Tongue (tissue), 3 donors: ENCODE measurements at places on chromosomes 5 and 9.

DNA sequence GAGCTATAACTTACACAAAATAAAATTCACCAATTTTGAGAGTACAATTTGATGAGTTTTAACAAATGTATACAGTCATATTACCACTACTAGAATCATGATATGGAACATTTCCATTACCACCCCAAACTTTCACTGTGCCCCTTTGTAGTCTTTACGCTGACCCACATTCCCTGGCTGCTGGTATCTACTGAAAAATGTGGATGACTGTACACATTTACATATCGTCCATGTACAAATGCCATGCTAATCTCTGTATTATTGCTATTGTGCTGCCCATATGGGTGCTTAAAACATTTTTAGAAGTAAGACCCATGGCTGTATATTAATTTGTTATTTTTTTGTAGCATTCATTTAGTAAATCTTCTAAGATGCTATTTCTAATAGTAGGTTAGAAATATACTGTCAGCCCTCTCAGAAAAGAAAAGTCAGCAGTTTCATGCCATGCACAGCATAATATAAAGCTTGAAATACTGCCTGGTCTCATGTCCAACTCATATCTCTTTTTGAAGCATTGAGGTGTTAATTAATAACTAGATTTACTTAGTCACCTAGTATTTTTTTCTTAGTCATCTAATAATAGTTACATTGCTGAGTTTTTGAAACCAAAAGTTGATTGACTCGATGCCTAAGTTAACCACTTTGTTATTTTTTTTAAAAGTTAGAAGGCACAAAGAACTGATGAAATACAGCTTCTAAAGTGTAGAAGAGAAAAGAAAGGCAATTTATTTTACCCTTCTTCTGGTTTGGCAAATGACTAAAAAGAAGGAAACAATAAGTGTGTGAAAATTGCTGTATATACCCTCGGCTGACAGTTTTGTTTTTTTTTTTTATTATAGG lies 188.3 kb upstream of the MEF2C start:
- no peak for DNase-seq

GRCh38 chr5:125258615-125259014 lies 512.2 kb upstream of the ZNF608 start:
- no peak for DNase-seq

DNA sequence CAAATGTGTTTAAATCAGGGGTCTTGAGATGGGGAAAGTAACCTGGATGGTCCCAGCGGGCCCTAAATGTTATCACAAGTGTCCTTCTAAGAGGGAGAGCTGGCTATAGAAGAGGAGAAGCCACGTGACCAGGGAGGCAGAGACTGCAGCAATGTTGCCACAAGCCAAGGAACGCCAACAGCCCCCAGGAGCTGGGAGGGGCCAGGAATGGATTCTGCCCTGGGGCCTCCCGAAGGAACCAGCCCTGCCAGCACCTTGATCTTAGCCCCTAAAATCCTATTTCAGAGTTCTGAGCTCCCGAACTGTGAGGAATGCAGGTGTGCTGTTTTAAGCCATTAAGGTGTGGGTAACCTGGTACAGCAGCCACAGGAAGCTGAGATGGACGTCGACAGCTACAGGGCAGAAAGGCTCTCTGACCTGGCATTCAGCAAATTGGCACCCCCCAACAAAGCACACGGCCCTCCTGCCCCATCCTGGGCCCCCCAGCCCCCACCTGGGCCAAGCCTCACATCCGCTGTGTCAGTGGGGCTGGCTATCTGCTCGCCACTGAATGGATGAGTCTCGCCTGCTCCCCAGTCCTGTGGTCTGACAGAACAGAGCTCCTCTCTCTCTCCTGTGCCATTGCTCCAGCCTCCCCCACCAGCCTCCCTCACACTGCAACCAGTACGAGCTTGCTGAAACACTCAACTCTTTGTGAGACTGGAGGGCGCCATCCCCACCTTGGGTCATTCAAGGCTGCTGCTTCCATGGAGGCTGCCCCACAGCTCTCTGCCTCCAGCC lies 78.8 kb downstream of the ADAMTS2 start:
- no peak for DNase-seq

- DNase-seq = no peak
These were observed 15.8 kb downstream of the ERCC8 start for GRCh38 chr5:60929024-60929423.

- DNase-seq = no peak
These were observed 117.0 kb upstream of the ANKRD55 start for GRCh38 chr5:56350011-56350596.

DNA sequence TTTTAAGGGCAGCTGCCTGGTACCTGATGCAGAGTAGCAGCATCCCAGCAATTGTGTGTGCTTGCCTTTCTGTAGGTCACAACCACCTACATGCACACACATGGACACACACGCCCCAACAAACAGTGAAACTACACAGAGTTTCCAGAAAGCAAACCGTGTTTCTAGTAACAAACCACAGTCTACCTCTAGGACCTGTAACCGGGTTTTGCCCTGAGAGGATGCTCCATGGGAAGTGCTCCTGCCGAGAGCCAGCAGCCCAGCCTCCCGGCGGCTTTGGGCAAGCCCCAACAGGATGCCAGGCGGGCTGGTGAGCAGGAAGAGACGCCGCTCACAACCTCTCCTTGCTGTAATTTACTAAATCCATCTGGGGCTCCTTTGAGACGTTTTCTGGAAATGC lies 4.1 kb upstream of the TCF7 start:
- DNase-seq = no peak

DNA sequence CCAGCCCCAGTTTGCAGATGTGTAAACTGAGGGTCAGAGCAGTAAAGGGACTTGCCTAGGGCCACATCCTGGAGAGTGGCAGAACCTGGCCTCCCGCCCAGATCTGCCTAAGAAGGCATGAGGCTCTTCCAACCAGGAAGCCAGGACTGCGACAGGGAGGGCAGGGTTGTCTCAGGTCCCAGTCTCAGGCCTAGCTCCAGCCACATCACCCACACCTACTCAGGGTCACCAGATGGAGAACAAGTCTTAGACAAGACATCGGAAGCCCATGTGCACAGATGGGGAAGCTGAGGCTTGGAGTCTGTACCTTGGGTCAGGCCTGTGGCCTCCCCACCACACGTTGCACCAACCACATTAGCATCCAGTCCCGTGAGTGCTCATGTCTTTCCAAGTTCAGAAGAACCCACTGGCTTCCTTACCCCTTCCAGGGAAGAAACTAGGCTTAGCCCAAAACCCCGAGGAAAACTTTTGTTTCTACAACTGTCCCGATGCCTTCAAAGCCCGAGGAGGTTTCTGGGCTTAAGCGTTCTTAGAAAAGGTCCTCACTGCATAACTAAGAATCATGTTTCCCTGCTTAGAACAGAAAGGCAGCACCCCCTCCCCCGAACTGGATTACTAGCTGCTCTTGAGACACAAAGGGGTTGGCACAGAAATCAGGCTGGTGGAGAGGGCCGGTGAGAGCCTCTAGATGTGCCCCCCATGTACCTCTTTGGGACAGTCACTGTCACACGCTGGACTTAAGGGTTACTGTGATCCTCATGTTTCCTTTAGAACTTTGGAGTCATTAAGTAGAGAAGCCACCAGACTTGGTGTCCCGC lies 2.2 kb downstream of the FAM78A start:
- no peak for DNase-seq

- no peak for DNase-seq
These were observed 52.9 kb upstream of the SLC28A3 start for GRCh38 chr9:84393266-84393950.

GRCh38 chr9:18297056-18297841 lies 176.7 kb upstream of the ADAMTSL1 start:
- DNase-seq = peak; percentile 9

DNA sequence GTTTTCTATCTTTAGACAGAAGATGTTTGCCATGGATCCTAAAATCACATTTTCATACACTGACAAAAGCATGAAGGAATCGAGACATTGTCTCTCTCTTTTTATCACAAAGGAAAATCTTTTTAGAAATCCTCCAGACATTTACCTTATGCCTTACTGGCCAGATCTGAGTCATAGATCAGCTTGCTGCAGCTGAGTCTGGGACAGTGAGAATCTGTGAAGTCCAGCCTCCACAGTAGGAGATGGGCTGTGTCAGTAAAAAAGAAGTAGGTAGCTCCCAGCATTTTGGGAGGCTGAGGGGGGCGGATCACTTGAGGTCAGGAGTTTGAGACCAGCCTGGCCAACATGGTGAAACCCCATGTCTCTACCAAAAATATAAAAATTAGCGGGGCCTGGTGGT lies 333.4 kb upstream of the ZNF462 start:
- DNase-seq = no peak

GRCh38 chr5:73672132-73672531 lies 46.1 kb downstream of the ARHGEF28 start:
- DNase-seq = no peak

DNA sequence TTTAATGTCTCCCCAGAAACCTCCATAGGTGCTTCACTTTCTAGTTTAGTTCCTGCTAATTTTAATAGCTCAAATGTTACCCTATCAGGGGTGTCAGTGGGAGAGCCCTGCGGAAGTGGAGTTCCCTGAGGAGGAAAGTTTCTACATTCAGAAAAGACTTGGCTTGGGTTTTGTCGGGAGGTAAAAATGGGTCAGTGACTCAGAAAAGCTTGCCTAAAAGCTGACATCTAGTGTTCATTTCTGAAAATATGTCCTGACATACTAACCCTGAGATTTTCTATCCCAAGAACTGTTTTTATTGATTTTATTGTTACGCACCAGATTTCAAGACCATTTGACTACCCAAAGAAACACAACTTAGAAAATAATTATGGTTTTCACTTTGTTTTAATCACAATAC lies 40.9 kb upstream of the GLDC start:
- peak; percentile 16 for DNase-seq

DNA sequence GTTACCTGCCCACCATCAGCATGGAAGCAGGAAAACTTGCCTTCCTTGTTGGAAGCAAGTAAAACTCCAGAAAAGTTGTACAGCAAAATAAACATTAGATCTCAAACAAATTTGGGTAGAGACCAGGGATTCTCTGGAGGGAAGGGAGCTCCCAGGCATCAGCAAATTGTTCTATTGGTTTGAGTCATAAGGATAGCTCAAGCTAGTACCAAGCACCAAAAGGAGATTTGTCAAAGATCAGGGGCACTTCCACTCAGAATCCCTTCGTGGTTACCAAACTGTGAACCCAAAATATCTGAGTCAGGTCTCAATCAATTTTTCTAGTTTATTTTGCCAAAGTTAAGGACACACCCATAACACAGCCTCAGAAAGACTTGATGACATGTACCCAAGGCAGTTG lies 37.8 kb downstream of the DNAJB5 start:
- no peak for DNase-seq

DNA sequence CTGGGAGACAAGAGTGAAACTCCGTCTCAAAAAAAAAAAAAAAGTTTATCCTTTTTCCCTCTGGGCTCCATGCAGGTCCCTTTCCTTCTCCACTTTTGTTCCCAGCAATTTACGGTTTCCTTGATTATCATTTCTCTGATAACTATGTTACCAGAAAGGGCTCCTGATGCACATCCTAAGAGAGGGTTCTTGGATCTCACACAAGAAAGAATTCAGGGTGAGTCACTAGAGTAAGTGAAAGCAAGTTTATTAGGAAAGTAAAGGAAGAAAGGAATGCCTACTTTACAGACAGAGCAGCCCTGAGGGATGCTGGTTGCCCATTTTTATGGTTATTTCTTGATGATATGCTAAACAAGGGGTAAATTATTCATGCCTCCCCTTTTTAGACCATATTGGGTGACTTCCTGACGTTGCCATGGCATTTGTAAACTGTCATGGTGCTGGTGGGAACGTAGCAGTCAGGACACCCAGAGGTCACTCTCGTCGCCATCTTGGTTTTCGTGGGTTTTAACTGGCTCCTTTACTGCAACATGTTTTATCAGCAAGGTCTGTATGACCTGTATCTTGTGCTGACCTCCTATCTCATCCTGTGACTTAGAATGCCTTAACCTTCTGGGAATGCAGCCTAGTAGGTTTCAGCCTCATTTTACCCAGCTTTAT lies 13.5 kb upstream of the MELK start:
- DNase-seq = no peak

DNA sequence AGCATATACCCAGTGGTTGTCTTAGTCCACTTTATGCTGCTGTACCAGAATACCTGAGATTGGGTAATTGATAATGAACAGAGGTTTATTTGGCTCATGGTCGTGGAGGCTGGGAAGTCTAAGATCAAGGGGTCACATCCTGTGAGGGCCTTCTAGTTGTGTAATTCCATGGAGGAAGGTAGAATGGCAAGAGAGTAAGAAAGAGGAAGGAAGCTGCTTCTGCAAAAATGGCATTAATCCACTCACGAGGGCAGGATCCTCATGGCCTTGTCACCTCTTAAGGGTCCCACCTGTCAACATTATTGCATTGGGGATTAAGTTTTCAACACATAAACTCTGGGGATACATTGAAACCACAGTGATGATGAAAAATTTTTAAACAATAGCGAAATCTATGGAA lies 17.0 kb downstream of the BTNL8 start:
- DNase-seq = peak; percentile 3

DNA sequence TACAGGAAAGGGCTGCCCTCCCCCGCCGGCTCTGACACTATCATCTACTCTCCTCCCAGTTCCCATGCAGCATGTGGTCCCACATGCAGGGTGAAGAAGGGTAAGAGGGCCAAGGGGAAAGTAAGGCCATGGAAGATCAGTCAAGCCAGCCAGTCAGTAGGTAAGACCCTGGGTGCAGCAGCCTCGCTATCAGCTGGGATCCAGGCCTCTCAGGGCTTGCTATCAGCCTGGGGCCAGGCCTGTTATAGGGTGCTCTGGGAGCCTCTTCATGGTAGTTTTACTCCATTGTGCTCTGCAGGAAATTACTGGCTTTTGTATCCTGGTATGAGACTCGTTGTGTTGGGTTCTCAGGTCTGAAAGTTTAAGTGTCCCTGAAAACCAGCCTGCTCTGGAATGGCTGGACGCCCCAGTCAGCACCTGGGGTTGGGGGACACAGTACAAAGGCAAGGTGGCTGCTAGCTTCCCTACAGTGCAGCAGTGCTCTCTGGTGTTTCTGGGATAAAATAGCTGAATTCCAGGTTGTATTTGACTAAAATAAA lies 21.4 kb downstream of the SLC22A4 start:
- DNase-seq = no peak

DNA sequence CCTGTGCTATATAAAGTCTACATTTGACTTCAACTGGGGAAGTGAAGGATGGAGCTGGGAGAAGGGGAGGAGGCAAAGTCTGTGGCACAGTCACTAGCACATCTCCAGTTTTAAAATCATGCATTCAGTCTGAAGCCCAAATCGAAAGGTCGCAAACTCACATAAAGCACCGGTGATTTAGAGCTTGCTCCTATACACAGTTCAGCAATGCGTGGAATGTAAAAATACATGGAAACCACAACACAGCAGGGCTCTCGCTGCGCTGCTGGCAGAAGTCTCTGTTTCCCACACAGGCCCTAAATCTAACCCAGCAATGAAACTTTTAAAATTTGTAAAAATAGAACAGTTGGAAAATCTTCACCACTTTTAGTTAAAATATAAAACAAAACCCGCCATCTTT lies 68.2 kb downstream of the EBF1 start:
- no peak for DNase-seq

- DNase-seq = no peak
These were observed 50.0 kb downstream of the DMXL1 start for GRCh38 chr5:119120893-119121292.

GRCh38 chr5:87361536-87362213 lies 51.1 kb downstream of the CCNH start:
- no peak for DNase-seq

GRCh38 chr5:122175852-122176251 lies 46.5 kb downstream of the ZNF474 start:
- DNase-seq = no peak

- no peak for DNase-seq
These were observed 88.0 kb downstream of the GPR21 start for GRCh38 chr9:123121457-123121856.

GRCh38 chr9:92663951-92664350 lies 6.0 kb downstream of the IPPK start:
- DNase-seq = no peak
